ENCODE measurements at places on chromosomes 5 and 9.
A peak's percentile ranks its signal among the peaks of the same experiment; 100 is the strongest.

GRCh38 chr9:13688990-13689600, 409.6 kb upstream of the MPDZ start:
- DNase-seq, result no peak

GRCh38 chr9:14418301-14418940, 104.5 kb upstream of the NFIB start:
- DNase-seq, result no peak

GRCh38 chr9:16032799-16033198, 480.0 kb downstream of the CCDC171 start:
- DNase-seq, result no peak

DNA sequence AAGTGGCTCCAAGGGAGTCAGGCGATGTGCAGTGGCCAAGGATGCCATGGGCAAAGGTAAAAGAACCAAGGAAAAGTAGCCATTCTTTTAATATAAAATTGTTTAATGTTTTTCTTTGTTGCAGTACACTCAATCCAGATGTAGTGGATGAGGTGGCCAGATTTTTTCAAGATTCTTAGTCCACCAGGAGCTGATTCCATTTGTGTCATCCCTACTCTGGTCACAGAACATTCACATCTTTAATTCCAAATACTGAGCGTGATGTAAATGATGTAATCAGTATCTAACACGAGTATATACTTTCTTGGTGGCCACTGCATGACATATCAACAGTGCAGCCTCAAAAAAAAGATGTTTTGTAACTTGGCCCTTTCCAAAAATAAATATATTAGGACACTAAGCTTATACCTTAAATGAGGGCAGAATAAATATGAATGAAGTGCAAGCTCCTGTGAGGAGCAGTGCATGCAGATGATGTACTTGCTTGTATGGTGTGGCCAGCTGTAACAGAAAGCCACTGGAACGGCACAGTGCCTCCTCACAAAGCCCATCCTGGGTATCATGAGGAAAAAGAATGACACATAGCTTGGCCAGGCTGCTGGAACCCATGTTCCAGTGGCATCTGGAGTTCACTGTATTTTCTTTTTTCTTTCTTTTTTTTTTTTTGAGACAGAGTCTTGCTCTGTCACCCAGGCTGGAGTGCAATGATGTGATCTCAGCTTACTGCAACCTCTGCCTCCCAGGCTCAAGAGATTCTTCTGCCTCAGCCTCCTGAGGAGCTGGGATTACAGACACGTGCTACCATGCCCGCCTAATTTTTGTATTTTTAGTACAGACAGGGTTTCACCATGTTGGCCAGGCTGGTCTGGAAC, 6.5 kb upstream of the SPATA24 start:
- no peak for DNase-seq

- DNase-seq, result peak; percentile 32
Measured at GRCh38 chr9:133509179-133510083, 15.3 kb downstream of the MYMK start.

GRCh38 chr9:92503156-92503555, 20.9 kb upstream of the ASPN start:
- DNase-seq, result no peak

- DNase-seq, result no peak
Measured at GRCh38 chr5:150502106-150502505, 5.8 kb upstream of the NDST1 start.

DNA sequence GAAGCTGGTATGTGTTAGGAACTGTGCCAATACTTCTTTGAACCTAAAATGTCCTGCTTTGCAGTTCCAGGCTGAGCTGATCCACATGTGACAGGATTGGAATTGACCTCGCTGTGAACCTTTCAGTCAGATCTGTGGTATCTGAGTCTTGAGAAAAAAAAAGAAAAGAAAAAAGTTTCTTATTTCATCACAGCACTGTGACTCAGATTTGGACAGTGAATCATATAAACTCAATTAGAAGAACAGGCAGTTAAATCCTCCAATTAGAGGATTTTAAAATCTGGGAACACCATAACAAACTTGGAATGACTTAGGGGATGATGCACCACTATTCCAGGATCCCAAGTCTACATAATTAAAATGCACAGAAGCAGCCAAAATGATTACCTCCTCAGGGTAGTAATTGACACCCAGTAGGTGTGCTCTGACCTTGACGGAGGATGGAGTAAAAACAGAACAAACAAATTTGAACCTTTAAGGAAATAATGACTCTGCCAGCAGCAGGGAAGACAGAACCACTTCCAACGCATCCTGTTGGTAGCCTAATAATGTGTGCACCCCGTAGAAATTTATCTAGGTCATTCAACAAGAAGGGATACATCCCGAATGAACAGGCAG, 57.8 kb upstream of the RAI14 start:
- DNase-seq, result no peak

- DNase-seq, result no peak
Measured at GRCh38 chr9:93698140-93698908, 121.9 kb downstream of the PHF2 start.

- no peak for DNase-seq
Measured at GRCh38 chr5:177462021-177462670, 11.3 kb downstream of the DBN1 start.

DNA sequence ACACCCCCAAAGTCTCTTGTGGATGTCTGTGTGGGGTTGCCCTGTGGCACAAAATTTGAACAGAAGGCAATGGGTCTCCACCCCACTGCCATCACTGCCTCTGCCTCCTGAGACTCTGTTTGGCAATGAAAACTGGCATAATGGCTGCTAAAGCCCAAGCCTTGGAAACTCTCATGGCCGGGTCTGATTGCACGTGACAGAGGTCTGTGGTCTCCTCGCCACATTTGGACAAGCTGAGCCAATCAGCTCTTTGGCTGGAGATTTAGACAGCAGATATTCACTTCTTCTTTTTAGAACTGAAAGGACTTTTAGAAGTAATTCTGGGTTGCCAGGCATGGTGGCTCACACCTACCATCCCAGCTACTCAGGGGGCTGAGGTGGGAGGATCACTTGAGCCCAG, 5.5 kb downstream of the GGTA1 start:
- DNase-seq, result no peak

DNA sequence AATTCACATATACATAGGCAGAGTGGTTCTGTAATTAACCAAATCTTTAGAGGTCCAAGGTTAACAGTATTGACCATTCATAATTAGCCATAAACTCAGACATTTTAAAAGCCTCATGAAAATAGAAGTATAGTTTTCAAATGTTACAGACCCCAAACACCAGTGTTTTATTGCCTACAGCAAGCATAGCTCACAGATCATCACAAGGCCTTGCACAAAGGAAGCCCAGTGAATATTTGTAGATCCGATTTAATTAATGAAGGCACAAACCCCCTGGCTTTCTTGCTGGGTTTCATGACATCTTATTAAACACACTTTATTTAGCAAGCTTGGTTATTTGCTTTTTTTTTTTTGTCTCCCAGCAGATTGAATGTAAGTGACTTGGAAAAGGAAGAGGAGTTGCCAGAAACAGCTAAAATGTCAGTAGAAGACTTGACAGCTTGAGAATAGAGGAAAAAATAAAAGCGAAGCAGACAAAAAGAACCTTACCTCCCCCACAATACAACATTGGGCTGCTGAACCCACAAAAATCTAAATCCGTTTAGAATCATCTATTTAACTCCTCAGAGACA, 283.9 kb upstream of the TNC start:
- DNase-seq, result no peak

- no peak for DNase-seq
Measured at GRCh38 chr9:109856785-109857184, 76.8 kb downstream of the PALM2AKAP2 start.

- DNase-seq, result no peak
Measured at GRCh38 chr9:107635101-107635802, 145.7 kb upstream of the KLF4 start.

GRCh38 chr5:122300374-122300773, 11.7 kb upstream of the SNCAIP start:
- DNase-seq, result peak; percentile 9

DNA sequence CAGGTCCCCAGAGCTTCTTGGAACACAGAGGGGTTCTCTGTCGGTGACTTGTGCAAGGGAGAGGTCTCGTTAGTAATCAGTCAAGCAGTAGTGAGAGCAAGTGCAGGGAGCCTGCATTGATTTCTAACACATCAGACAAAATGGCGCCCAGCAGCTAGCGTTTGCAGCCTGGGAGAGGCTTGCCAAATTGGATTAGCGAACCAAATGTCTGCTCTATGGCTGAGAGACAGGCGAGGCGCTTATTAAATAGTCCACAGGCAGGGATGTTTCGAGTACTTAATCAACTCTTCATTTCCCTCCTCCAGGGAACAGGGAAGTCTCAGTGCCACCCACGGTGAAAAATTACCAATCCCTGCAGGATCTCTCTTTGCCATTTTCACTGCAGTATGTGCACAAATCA, 131.4 kb upstream of the SHB start:
- DNase-seq, result no peak

GRCh38 chr9:135804581-135805421, 102.5 kb downstream of the CAMSAP1 start:
- DNase-seq, result peak; percentile 4

DNA sequence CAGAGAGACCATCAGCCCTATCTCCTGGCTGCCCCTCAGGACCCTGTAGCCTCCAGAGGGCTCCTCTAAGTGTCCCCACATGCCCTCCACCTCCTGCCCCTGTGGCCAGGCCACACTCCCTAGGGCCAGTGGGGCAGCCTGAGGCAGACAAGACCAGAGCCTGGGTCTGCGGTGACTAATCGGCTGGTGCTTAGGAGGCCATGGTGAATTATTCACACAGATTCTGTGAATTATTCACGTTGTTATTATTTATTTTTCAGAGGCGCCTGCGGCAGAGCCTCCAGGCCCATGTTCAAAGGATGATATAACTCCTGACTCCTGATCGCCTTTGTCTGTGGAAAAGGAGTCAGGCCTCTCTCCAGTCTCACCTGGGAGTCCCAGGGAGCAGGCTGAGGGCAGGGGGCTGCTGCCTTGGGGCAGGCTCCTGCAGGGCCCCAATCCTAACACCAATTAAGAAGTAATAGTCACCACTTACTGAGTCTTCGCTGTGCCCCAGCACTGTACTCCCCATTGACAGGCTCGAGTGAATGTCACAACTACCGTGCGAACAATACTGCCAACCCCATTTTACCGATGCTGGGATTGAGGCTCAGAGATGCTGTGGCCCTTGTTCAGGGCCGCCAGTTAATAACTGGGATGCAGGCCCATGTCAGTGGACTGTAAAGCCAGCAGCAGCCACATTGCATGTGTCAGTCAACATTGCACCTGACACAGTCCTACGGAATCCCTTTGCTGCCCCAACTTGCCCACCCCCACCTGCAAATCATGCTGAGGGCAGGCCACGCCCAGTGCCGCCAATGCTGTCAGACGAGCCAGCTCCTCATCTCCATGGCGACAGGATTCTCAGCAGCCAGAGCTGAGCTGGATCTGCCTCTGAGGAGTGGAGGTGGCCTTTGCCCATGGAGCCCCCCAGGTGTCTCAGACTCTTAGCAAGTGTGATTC, 94.9 kb downstream of the PCDH1 start:
- DNase-seq, result no peak

- DNase-seq, result no peak
Measured at GRCh38 chr9:35232867-35233544, 71.2 kb downstream of the UNC13B start.

GRCh38 chr9:127452691-127453090, 1.4 kb downstream of the LRSAM1 start:
- DNase-seq, result no peak

DNA sequence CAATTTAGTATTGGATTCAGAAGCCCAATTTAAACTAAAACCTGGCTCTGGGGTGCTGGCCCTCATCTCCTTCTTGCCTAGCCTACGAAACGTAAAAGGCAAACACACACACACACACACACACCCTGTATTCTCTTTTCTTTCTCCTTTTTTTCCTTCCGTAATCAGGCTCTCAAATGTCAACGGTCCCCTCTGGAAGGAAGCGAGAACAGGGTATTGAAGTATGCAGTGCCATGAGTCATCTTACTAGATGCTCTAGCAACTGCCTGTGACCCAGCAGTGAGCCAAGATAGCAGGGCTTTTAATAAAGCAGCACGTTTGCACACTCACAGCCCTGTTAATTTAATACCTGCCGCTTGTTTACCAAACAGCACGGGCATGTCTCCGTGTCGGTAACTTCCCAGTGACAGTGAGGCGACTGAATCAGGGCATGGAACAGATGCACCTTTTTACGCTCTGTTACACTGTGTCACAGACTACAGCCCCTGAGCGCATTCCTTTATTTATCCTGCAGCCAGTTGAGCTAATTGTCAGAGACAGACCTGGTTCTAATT, 243.8 kb downstream of the BNC2 start:
- DNase-seq, result no peak

- no peak for DNase-seq
Measured at GRCh38 chr5:107426872-107427271, 243.9 kb downstream of the EFNA5 start.

DNA sequence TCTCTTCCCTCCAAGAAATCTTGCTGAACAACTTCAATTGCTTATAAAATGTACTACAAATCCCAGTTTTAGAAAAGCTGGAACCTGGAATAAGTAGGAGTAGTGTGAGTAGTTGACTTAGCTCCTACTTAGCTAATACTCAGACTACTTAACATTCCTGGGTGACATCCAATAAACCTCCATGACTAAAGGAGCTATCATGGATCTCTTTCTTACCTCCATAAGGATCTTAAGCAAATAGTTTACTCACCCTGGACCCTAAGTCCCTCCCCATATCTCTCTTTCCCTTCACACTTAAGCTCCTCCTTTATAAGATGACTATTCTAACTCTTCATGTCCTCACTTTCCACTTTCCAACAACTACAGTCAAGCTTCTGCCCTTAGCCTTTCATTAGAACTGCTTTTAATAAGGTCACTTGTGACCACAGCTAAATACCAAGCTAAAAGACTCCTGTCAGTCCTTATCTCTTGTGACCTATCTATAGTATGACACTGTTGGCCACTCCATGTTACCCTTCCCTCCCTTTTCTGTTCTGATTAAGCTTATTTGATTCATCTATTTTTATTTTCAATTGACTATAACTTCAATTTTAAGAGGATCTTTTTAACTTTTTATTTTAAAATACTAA, 194.9 kb downstream of the RFX3 start:
- no peak for DNase-seq

GRCh38 chr9:70392189-70392588, 22.3 kb downstream of the KLF9 start:
- peak; percentile 21 for DNase-seq

DNA sequence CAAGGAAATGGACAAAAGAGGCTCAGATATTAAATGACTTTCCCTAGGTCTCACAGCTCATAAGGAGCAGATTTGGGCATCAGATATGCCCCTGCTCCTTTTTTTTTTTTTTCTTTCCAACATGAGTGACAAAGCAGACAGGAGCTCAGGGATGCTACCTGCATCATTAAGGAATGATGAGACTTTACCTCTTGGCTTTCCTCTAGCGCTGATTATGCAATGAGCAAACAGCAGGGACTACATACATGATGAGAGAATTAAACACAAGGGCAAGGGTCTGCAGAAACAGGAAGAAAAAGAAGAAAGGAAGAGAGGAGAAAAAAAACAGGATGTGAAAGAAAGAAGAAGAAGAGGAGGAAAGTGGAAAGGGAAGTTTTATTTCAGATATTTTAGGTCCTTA, 179.9 kb downstream of the PPP2R2B start:
- DNase-seq, result no peak

DNA sequence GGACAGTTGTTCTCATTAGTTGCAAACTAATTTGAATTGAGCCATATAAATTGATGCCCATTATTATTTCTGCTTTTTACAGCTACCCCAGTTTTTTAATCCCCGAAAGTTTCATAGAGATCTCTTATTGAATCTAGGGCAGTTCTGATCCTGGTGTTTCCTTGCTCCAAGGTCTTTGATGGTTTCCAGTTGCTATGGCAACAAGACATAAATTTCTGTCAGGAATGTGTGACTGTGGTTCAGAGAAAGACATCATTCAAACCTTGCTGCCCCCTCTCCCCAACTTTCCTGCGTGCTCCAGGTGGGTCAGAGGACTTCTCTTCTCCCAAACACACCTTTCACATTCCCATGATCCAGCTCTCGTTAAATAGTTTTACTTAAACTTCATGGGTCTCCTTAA, 63.4 kb downstream of the TAF11L14 start:
- no peak for DNase-seq

Measured in OCI-LY7 (cell line).